ENCODE measurements at places on chromosomes 7 and 10.

DNA sequence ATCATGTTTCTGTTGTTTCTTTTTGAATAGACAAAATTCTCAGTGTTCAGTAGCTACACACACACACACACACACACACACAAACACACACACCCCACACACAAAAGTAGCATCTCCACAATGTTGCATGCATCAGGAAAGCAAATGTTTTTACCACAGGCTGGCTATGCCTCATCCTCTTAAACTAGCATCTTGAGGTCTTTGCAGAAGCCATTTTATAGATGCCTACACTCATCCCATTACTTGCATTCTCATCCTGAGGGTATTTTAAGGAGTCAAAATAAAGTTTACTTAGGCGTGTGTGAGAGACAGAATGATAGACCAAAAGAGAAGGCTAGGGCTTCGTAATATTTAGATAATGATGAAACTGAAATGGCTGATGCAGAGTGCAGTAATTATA lies 7.9 kb upstream of the INHBA start:
- no peak for DNase-seq

GRCh38 chr10:68553138-68553537 lies 7.0 kb upstream of the TET1 start:
- no peak for DNase-seq

- DNase-seq: no peak
These were observed 133.2 kb upstream of the ITGB1 start for GRCh38 chr10:33091201-33091600.

DNA sequence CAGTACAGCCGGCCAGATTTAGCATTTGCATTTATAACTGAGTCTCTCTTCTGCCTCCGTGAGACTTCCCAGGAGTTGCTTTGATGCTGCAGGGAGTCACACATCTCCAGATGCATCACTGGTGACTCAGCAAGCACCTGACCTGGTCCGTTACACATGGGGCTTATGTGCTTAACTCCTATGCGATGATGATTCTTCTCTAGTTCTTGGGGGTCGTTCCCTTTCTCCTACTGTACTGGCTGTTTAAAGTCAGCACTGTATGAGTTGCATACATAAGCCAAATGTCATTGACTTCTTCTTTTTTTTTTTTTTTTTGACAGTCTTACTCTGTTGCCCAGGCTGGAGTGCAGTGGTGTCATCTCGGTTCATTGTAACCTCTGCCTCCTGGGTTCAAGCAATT lies 13.0 kb upstream of the AKR1E2 start:
- no peak for DNase-seq

DNA sequence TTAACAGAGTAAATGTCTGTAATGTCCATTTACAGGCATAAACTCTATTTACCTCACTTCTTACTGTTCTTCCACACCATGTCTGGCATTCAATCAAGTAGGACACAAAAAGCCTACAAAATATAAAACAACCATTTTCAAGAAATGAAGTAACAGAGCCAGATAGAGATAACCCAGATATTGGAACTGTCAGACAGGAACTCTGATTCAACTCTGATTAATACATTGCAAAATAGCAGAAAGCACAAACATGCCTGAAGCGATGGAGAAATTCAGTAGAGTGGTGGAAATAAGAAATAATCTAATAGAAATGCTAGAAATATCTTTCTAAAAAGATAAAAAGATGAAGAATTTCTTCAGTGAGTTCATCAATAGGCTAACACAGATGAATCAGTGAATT lies 964.4 kb downstream of the PCDH15 start:
- no peak for DNase-seq

- no peak for DNase-seq
These were observed 307.4 kb upstream of the LRGUK start for GRCh38 chr7:133819695-133820094.

GRCh38 chr7:107077699-107078516 lies 33.4 kb downstream of the PRKAR2B start:
- DNase-seq: no peak

DNA sequence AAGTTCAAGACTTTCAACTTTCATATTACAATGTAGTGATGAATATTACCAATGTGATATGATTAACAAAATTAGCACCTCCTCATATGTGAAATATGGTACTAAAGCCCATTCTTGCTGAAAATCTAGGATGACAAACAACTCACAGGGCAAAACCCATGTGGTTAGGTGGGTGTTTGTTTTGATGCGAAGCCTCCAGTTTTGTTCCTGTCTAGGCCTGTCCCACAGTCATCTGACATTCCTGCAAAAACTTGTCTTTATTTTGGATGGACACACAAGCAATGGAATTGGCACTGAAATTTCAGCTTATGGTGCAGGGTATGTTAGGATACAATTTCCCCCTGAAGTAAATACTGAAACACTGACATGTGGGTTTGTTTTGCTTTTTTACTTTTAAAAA lies 95.3 kb downstream of the PARD3 start:
- no peak for DNase-seq

DNA sequence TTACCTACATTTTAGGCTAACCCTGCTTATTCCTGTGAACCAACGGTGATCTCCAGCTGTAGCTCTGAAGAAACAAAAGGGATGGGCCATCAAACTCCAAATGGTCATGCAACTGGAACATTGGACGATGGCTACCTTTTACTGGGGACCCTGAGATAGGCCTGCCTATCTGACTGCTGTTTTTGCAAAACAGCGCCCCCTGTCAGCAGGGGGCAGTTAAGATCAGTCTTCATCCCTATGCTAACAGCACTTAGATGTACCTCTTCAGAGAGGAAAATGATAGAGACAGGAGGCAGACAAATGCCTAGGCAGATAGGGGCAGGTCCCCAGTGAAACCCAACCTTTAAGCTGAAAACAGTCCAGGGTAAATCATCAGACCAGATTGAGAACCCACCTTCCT lies 1085.4 kb upstream of the SORCS1 start:
- DNase-seq: no peak

DNA sequence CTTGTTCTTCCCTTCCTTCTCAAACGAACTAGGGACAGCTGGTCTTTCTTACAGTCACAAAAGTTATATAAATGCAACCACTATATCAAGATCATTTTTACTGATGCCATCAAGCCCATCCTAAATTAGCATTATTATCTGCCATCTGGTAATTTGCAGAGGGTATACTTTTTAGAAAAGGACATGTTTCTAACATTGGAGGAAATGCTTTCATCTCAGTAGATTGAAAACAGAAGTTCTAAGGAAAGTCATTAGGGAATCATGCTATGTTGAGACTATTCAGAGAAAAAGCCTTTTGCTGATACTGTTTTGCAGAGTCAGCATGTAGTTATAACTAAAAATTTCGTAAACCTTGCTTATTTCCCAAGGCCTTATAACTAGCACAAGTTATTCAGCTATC lies 146.7 kb downstream of the WNT2 start:
- no peak for DNase-seq

- no peak for DNase-seq
These were observed 71.0 kb downstream of the CASD1 start for GRCh38 chr7:94580601-94581000.

DNA sequence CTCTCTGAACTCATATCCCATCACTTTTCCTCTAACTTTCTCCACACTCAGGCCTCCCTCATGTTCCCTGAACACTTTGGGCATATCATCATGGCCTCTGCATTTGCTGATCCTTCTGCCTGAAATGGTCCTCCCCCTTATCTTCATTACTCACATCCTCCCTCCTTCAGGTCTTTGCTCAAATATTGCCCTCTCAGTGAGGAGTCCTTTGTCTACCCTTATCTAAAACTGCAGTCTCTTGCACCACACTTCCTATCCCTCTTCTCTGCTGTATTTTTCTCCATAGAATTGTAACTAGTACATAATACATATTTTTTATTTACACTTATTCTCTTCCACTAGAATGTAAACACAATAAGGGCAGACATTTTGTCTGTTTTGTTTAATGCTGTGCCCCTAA lies 41.7 kb downstream of the DNAJC1 start:
- no peak for DNase-seq

DNA sequence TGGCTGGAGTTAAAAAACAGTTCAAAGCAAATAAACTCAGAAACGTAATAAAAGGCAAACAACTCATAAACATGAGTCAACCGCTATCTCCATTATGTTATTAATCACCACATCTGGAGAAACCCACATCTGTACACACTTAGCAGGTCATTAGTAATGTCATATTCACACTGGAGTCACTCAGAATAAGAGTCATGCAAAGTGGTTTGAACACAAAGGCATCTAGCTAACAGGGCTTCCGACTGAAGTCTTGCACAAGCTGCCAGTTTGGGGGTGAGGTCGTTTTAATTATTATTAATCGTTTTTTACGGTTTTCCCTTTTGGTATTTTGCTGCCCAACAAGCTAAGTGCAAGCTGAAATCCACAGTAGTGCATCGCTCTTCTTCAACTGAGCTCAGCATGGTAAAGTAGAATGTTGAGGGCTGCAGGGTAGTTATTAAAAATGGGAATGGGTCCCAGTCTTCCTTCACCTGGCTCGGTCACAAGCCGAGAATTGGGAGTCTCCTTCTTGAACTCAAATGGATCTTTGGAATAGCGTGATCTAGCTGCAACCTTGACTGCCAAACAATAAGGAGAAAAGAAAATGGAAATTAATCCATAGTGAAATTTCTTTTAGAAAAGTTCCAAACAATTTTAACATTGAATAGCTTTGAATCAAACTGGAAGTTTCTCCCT lies 663.5 kb downstream of the KCNMA1 start:
- no peak for DNase-seq

GRCh38 chr7:23210506-23210905 lies 28.7 kb downstream of the NUP42 start:
- no peak for DNase-seq

GRCh38 chr10:125605167-125605566 lies 77.8 kb downstream of the TEX36 start:
- no peak for DNase-seq

GRCh38 chr10:44995914-44996669 lies 4.6 kb upstream of the ZNF22 start:
- DNase-seq: no peak

- DNase-seq: no peak
These were observed 7.3 kb downstream of the TRIM8 start for GRCh38 chr10:102651455-102652169.

DNA sequence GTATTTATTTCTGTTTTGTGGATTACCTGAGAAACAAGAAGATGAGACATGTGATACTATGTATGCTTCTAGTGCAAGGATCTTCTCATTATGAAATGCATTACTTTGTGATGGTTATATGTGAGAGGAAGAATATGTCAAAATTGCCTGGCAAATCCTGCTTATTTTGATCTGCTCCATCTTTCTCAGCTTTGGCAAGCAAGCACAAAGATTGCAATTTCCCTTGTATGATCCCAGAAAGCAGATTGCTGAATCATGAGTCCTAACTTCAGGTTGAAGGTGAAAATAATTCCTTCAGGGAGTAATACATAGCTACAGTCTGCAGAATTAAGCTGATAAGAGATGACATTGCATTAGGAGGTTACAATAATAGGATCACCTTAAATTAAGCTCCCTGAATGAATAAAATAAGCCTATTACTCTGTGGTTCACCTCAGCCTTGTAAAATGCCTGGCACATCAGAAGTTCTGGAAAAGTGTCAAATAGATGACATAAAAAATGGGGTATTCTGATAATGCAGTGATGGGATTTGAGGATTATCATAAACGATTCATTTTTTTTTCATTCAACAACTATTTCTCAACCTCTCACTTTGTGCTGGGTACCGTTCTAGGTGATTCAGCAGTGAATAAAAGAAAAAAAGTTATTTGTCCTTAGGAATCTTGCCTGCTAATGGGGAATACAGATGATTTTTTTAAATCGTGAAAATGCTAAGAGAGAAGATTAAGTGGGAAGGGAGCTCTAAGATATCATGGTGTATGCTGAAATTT lies 120.7 kb downstream of the CHN2 start:
- DNase-seq: no peak

- DNase-seq: no peak
These were observed 382.5 kb downstream of the PARD3 start for GRCh38 chr10:34432589-34432988.

DNA sequence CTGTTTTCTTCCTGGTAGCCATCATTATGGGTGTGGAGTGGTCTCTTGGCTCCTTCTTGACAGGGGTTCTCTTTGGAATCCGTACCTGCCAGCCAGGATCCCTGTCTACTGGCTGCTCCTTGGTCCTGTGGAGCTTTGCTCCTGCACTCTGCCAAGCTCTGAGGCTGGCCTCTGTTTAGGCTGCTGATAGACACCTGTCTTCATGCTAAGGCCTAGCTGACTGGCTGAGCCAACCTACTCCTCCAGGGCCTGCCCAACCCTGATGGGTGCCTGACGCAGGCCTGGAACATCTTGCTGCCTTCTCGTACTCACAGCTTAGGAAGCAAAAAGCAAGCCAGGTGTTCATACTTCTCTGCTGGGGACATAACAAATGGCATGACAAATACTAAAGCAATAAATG lies 333.6 kb upstream of the ZNF32 start:
- no peak for DNase-seq

DNA sequence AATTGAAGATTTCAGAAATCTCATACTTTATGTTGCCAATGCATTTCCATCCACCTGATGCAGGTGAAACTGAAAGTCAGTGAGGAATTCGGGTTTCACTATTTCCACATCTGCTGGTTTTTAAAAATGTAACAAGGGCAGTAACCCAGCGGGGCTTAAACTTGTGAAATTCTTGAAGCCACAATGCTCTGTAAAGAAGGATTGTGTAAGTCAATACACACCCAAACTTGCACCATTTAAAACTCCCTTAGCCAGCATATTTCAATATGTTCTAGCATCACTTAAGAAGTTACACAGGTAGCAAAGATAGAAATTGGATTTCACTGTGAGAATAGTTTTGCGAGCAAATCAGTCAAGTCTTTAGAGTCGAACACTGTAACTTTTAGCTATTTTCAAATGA lies 386.1 kb downstream of the PLXDC2 start:
- DNase-seq: no peak

DNA sequence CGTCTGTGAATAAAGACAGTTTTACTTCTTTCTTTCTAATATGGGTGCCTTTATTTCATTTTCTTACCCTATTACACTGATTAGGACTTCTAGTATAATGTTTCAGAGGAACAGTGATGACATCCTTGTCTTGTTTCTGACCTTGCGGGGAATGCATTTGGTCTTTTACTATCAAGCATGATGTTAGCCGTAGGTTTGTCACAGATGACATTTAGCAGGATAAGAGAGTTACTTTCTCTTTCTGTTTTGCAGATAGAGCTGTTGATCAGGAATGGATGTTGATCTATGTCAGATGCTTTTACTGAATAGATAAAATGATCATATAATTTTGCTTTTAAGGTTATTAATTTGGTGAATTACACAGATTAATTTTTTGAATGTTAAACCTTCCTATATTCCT lies 6.6 kb upstream of the IGFBP3 start:
- no peak for DNase-seq

DNA sequence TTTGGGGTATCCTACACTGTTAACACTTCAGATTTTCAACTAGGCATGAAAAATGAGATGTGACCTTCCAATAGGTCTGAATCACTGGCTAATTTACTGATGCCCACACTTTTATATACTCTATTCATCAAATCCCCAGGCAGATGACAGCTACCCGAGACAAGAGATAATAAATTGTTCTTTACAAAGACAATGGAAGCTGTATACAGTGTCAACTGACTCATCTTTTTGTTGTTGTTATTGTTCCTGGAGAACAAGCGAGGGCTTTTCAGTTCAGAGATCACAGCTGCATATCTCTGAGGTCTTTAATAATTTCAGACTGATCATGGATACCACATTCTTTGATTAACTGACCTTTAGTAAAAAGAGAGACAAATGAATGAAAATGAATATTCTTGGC lies 228.9 kb downstream of the SDHAF3 start:
- no peak for DNase-seq

Measured in stimulated activated CD4-positive, alpha-beta T cell treated with anti-CD3 and anti-CD28 coated beads, TNF-alpha, amount 100 ng/mL, for 1 hour (primary cell).